ENCODE measurements at places on chromosomes 11 and 22. TPM values are rescaled to one million over a fixed set of nuclear protein-coding genes. Genes with fewer than 3 reads are reported as not detected.

Gene TRIM49
- not detected for total RNA-seq

Gene KRTAP5-10
- total RNA-seq: not detected

DNA sequence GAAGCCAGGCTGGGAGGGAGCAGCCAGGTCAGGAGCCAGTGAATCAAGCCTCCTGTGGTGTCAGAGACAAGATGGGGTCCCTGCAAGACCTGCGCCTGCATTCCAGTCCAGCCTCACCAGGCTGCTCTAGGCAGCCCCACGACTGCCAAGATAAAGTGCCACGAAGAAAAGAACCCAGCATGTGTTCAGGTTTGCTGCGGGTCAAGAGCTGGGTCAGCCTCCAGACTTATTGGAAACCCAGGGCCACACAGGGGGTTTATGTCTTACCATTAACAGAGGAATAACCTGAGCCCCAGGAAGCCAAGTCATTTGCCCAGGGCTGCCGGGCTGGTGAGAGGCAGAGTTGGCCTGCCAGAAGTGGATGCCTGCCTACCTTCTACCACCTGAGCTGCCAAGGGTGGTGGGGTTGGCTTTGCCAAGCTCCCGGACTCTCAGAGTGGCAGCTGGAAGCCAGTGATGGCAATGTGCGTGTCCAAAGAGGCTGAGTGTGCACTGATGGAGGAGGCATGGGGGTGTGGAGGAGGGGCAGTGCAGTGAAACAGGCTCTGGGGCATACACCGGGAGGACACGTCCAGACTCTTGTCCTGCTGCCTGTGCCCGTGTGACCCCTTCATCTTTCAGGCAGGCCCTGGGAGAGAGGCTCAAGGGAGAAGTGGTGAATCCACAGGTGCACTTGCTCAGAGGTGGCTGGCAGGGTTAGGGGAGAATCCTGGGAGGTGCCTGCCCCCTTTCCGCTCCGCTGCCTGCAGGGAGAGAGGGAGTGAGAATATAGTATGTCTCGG lies 1.7 kb downstream of the RASD2 start:
- DNase-seq: no peak

DNA sequence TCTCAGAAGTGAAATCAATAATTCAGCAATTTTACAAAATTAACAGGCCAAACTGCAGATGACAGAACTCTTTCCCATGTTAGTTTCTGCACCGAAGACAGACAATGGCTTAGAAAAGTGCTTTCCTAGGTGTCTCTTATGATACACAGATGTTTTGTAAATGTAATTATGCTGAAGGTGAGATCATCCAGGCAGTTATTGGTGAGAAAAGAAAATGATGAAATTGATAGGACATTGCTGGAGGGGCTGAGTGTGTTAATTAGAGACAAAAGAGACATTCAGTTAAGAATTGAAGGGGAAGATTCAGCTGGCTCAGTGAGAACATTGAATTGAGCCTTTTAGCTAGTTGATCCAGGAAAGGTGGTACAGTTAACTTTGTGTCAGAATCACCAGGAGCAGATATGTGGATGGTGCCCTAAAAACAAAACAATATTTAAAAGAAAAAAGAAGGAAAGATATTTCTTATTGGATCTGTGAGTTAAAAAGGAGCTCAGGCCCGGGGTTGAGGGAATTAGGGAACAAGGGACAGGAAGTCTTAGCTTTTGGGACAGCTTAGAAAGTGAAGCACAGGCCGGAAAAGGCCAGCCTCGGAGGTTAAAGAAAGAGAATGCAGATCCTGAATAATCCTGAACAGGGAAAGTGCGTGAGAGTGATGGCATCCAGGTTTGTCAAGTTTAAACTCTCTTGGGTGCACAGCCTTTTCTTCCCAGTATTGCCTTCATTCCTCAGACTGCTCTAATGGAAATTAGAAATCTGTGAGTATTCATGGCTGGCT lies 16.9 kb downstream of the ARHGAP42 start:
- DNase-seq: no peak

DNA sequence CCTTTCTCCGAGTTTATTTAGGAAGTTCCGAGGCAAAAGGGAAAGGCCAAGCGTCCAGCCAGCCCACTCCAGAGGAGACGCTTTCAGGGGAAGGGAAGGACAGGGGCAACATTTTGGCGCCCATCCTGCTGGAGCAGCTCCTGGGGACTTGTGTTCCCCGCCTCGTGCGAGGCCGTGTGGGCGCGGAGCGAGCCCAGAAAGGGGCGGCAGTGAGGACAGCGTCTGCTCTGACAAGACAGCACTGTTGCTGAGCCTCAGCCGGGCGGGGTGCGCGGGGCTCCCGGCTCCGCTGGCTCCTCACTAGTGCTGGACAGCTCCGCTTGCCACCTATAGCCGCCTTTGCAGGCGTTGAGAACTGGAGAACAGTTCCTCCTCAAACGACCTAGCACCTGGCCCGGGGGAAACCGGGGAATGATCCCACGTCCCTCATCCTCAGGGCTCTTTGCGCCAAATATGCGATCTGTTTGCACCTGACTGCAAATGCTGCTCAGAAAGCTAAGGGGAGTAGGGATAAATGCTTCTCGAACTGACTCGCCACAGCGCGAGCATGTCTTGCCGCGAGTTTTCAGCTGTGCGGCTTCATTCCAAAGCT lies 722 bp upstream of the GUCY1A2 start:
- DNase-seq: no peak

DNA sequence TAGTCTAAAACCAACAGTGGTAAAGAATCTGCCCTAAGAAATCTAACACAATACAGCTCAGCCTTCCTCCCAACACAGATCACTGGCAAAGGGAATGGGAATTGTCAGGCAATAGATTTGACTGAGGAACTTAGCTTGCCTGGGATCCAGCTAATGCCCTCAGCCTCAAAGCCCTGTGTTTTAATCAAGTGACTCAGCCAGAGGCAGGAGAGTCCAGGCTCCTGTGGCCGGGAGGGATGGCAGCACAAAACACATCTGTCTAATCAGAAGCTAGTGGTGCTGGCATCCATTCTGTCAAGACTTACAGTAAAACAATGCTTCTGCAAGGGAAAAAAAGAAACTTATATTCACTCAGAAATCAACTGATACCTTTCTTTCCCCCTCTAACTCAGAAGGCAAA lies 5.6 kb downstream of the SYTL2 start:
- no peak for DNase-seq

DNA sequence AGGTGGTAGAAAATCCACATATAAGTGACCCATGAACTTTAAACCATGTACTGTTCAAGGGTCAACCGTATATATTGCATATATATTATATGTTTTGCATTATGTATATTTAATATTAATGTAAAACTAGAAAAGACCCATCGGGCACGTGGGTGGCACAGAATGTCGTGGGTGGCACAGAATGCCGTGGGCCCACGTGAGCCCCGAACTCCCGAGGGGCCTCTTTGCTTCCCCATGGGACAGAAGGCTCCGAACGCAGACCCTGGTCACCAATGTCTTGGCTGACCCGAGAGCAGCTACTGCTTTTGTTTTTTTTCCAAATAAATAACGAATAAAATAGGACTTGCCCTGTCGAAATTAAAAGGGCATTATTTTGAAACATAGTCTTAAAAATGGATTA lies 415.4 kb downstream of the BRD1 start:
- no peak for DNase-seq

DNA sequence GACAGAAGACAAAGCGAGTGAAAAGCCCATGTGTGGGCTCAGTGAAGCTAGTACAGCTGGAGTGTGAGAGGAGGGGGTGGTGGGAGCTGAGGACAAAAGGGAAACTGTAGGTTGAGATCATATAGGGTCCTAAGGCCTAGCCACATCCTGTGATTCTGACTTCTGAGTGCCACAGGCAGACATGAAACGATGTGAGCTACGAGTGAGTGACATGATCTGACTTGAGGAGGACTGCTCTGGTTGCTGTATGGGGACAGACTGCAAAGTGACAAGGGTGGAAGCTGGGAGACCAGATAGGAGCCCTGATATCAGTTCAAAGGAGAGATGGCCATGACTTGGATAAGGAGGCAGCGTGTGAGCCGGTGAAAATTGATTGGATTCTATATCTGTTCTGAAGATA lies 85.4 kb downstream of the MICAL2 start:
- DNase-seq: no peak

GRCh38 chr11:31262761-31263160 lies 106.8 kb downstream of the DCDC1 start:
- DNase-seq: no peak
